ENCODE measurements at places on chromosomes 4 and X.

DNA sequence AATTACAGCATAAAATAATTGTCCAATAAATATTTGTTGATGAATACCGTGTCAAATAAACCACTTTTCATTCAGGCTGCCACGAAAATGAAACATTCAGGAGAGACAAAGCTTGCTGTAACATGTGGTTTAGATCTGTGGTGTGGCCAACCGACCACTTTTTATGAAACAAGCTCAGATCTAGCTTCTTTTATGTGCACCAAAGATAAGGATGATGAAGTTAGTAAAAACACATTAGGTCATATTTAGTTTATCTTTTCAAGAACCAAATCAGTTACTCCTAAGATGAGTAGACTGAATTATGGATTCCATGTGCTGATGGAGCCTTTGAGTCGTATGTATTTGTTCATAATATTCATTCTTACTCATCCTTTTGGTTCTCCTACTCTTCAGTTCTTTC, 35.8 kb downstream of the STOX2 start:
- DNase-seq, result no peak

GRCh38 chr4:103268746-103269145, 70.6 kb upstream of the CENPE start:
- DNase-seq, result no peak

- no peak for DNase-seq
These were observed 240.3 kb downstream of the LDB2 start for GRCh38 chr4:16658183-16658582.

DNA sequence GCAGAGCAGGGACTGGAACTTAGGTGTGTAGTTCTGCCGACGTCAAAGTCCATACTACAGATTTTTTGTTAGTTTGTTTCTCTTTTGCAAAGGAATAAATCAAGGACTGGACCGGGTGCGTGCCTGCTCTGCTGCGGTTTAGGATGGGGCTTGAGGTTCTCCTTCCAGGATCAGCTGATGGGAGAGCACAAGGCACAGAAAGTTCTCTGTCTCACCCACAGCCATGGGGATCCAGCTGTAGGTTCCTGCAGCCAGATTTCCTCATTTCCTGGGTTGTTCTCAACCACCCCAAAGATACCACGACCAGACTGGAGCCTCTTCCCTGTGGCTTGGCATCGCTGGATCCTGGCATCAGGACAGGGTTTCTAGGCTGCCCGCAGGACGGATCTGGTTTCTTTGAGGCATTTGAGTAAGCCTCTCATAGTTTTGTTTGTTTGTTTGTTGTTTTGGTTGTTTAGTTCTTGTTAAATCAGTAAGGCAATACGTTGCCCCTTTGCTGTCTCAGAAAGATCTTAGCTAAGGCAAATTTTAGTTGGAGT, 789 bp upstream of the SRPX start:
- no peak for DNase-seq

DNA sequence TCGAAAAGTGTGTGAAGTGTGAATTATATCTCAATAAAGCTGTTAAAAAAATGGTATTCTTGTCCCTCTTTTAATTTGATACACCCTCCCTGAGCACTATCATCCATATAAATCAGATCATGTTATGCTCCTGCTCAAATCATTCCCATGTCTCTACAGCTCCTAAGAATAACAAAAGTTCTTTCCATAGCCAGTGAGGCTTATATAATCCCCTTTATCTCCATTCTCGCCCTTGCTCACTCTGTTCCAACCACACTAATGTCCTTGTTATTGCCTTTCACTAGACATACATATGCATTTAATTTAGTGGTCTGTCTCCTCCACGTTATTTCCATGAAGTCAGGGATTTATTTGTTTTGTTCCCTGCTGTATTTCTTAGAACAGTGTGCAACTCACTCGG, 10.5 kb downstream of the ZGRF1 start:
- DNase-seq, result no peak

GRCh38 chr4:95522682-95523530, 25.9 kb downstream of the UNC5C start:
- no peak for DNase-seq

DNA sequence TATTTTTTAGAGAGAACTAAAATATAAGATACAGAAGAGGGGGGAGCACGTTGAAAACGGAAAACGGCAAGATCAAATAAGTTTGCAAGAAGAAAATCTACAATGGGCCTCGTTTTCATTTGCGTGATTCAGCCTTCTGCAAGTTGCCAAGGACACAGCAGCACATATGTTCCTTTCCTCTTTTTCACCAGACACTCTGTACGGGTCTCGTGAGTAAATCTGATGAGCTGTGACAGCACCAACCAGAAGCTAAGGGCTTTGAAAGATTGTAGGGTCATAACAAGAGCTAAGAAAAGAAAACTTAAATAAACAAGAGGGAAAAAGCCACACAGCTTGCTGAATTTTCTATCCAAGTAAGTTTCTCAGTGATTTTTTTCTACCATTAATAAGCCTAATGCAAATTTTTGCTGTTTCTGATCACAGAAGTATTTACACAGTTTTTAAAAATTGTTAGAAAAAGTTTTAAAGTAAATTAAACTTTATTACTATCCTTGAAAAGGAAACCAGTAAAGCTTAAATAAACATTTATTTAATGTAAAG, 63.4 kb downstream of the SCML2 start:
- no peak for DNase-seq

DNA sequence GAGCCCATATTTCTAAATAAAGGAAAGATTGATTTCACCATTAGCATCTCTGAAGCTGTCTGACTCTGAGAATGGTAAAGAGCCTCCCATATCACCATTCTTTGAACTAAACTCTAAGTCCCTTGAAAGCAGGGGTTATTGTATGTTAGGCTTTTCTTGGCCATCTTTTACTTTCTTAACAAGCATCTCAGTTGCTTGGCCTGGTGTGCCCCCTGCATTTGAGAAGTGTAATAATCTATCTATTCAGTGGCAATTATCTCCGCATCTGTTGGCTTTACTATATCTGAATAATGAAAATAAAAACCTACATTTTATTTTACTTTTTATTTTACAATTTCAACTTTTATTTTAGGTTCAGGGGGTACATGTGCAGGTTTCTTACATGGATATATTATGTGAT, 128.3 kb upstream of the ARMCX2 start:
- DNase-seq, result no peak

- no peak for DNase-seq
These were observed 2284.8 kb downstream of the ARAP2 start for GRCh38 chr4:33959519-33959918.

- no peak for DNase-seq
These were observed 1.7 kb downstream of the SRD5A3 start for GRCh38 chr4:55347610-55348228.

Data from CD4-positive, alpha-beta T cell treated with Interleukin-6 at 100 ng/mL for 8 hours (primary cell).